ENCODE measurements at places on chromosomes 2 and 18.

- DNase-seq: no peak
These were observed 1.6 kb downstream of the NFATC1 start for GRCh38 chr18:79397247-79397829.

- DNase-seq: no peak
These were observed 45.5 kb upstream of the UBE2E3 start for GRCh38 chr2:180934911-180935310.

GRCh38 chr2:216533609-216534008 lies 35.0 kb downstream of the RPL37A start:
- no peak for DNase-seq

DNA sequence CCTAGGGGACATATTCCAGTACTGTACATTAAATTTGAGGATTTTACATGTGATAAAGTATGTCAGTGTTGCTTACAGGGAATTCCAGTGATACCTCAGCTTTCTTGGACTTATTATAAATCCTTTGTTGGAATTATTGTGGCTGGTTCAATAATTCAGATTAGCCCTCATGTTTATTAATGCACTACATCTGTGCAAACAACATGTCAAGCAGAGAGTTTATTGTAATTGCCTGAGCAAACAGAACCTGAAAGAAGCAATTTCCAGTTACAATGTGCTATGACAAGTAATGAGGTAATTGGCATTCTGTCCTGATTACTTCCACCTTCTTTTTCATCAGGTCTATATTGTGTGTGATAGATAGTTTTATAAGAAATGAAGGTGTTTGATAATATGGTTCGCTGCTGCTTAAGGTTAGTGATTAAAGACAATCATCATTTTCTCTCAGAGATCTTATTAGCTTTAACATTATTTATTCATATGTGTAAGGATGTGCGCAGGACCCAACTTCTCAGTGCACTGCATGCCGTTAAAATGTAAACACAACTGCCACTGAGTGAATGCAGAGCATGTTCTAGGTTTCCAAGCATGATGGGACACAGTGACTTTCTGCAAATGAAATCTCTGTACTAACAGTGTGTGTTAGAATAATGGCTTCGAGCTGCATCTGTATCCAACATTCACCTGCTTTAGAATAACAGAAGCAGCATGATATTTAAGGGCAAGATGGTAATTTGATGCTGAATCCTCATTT lies 973.7 kb upstream of the POU3F3 start:
- DNase-seq: no peak

DNA sequence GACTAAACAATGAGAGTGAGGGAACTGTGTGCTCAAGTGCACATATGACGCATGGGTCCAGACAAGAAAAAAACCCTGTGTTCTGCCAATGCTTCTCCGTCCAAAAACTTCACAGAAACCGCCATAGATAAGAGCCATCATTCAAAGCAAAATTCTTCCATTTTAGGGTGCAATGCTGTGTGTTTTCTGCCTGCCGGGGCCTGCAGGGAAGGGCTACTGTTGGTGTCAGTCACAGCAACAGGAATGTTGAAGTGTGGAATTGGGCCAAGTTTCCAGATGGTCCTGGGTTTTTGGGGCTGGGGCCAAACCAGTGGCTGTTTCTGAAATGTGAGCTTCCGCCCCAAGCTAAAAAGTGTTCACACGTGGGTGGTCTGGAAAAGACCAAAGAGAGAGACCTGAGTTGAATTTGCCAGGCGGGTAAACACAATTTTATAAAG lies 677 bp upstream of the MC2R start:
- no peak for DNase-seq

All from activated T-helper 1 cell treated with Interleukin-2 at 50 U/mL for 16 hours (primary cell).